ENCODE measurements at places on chromosomes 16 and 17. TPM values are rescaled to one million over a fixed set of nuclear protein-coding genes. Genes with fewer than 3 reads are reported as not detected.

KRT32 gene
- not detected for total RNA-seq

- peaks cover 19% of the 10 kb centered on the region for H3K4me1 ChIP-seq
- H3K27me3 ChIP-seq = no peaks in the 10 kb centered on the region
- H3K36me3 ChIP-seq = no peaks in the 10 kb centered on the region
- H3K4me3 ChIP-seq = no peak overlapping the region
- no peak overlapping the region for H3K27ac ChIP-seq
Measured at GRCh38 chr16:57859331-57859730, 57.0 kb upstream of the KIFC3 start.

DNA sequence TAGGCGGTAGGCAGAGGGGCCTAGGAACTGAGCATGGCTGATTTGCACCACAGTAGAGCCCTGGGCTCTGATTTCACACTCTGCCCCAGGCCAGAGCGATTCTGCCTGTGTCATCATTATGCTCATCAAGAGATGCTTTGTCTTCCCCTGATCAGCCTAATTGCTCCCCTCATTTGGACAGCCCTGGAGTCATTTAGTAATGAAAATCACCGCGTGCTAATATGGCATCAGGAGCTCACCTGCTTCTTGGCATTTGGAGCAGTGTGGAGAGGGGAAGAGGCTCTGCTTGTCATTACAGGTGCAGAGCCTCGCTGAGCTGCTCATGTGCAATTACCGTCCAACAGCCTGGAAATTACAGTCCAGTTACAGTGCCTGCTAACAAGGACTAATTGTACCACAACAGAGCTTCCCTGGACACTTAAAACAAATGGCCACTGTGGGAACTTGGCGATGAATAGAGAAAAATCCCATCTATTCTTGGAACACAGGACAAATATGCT lies 157.1 kb upstream of the WSCD1 start:
- no peaks in the 10 kb centered on the region for H3K36me3 ChIP-seq
- no peak overlapping the region for H3K4me3 ChIP-seq
- no peaks in the 10 kb centered on the region for H3K27me3 ChIP-seq
- DNase-seq = no peak
- no peak overlapping the region for H3K27ac ChIP-seq

DNA sequence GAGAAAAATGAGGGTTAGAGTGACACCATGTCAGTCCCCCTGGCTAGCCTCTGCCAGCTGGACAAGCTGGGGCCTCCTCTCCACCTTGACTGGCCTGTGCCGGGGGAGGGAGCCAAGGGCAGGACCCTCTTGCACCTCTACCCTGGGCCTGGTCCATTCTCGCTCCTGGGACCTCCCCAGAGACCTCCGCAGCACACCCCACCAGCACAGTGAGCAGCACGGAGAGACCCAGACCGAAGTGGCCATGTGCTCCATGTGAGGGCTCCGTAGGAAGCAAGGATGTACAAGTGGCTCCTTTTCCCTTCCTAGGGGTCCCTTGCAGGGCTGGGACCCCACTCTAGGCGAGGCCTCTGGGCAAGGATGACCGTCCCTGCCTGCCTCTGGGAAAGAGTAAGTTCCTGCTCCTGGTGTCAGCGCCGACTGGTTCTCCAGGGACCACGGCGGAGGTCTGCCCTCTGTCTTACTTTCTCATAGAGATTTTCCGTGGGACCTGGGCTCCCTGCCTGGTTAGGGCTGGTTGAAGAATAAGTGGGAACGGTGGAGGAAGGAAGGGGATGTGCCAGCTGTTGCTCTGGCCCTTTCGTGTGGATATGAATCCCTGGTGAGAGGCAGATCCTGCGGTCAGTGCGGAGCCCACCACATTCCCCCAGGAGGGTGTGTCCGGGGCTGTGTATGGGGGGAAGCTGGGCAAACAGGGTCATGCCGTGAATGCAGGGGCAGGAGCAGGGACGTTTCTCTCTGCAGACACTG lies 124.2 kb downstream of the METRNL start:
- DNase-seq = no peak
- H3K27me3 ChIP-seq = no peaks in the 10 kb centered on the region
- peaks cover 12% of the 10 kb centered on the region for H3K4me1 ChIP-seq
- no peaks in the 10 kb centered on the region for H3K36me3 ChIP-seq
